Fibroblast of the aortic adventitia (primary cell): ENCODE measurements at places on chromosomes 1 and 21. TPM values are rescaled to one million over a fixed set of nuclear protein-coding genes. Genes with fewer than 3 reads are reported as not detected.

The ST7L gene
- 8.1 and 22.1 TPM in 2 replicates for total RNA-seq

The IVL gene
- not detected in 2 replicates for total RNA-seq

The TMCC2 gene
- 2.5 and 7.0 TPM in 2 replicates for total RNA-seq

The RNU1-1 gene
- under 0.01 and 2,882 TPM in 2 replicates for total RNA-seq

The STMN1 gene
- total RNA-seq: 89.5 and 137 TPM in 2 replicates

The MXRA8 gene
- total RNA-seq: 367 and 605 TPM in 2 replicates

The PGD gene
- total RNA-seq: 108 and 494 TPM in 2 replicates

The ADARB1 gene
- 2.1 and 7.0 TPM in 2 replicates for total RNA-seq

The LIN28A gene
- not detected in 2 replicates for total RNA-seq

The SPATA45 gene
- not detected in 2 replicates for total RNA-seq

The IFI16 gene
- total RNA-seq: 202 and 358 TPM in 2 replicates

The CCDC181 gene
- total RNA-seq: 1.4 and 3.1 TPM in 2 replicates

GRCh38 chr21:37065561-37066177 lies 7.2 kb downstream of the PIGP start:
- no peak for DNase-seq

- no peak for DNase-seq
Measured at GRCh38 chr21:30426731-30427130, 1.0 kb upstream of the KRTAP13-3 start.

DNA sequence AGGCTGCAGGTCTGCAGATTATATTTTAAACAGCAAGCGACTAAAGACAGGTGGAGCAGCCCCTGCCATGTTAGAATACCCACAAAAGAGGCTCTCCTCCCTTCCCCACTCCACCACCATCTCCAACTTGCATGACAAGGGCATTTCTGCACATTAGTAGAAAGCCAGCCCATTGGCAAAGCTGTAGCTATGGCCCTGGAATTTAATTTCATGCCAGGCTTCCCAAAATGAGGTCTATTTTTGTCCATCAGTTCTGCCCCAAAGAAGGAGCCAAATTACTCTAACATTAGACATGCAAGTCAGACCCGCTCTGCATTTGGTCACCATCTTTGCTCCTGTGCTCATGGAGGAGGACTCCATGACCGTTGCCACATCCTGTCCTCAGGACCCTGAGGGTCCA lies 115.2 kb downstream of the LAMC2 start:
- DNase-seq: no peak

- DNase-seq: peak; percentile 59
Measured at GRCh38 chr1:56911098-56911938, 54.5 kb downstream of the C8B start.

DNA sequence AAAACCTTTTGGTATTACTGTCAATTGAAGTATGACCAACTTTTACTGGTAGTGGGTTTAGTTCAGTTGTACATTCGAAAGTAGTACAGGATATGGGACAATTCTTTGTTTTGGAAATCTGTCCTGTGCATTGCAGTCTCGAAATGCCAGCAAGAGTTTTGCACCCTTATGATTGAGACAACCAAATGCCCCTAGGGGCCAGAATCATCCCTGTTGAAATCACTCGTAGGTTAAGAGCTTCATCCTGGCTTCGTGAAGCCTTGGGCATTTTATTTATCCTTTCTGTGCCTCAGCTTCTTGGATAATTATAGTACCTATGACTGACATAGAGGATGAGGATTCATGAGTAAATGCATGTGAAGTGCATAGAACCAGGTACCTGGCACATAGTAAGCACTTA lies 2.4 kb upstream of the GOLT1A start:
- no peak for DNase-seq

DNA sequence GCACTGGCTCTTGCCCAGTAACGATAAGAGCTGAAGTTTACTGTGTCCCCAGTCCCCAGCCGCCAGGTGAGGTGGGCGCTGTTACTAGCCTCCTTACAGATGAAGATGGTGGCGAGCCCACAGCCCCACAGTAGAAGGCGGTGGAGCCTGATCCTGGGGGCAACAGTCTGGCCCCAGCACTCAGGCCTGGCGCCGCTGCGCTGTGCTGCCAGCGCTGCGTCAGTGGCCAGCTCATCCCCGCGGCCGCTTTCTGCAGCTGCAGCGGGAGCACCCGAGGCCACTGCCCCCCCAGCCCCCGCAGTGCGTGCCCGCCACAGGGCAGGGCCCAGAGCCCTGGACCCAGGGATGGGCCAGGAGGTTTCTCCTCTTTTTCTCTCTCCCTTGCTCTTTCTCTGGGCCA lies 13.3 kb downstream of the H6PD start:
- no peak for DNase-seq

DNA sequence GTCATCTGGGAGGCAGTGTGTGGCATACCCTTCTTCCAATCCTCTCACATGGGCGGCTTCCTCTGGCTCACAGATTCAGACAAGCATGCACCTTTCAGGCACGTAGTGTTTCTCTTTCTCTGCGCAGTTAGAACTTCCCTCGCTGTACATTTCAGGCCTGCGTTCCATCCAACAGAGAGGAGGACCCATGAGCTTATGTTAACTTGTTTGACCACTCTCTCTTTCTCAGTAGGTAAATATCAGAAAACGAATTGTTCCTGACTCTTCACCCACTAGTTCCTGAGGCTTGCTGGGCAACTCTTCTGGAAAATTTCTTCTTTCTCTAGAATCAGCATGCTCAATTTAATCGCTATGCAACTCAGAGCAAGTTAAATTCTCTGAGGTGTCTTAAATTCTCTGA lies 85.5 kb downstream of the DDX20 start:
- DNase-seq: no peak

DNA sequence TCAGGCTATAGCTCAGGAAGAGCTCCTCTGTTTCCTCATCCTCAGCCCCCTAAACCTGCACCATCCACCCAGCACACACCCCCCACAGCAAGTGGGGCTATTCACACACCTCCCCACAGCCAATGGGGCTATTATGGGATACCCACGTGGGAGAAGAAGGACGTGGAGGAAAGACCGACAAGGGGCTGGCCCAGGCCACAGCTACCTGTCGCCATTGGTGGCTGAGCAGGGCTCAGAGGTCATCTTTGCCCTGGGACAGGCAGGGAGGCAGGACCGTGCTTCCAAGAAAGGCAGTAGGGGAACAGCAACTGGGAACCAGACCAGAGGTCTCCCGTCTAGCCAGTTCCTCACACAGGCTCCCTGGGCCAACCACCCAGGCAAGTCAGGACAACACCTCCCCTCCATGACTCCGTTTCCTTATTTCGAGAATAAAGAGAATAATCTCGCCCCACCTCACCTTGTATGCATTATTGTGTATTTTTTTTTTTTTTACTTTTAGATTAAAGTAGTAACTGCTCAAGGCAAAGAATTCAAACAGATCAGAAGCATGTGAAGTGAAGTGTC lies 92.3 kb upstream of the TARDBP start:
- no peak for DNase-seq

DNA sequence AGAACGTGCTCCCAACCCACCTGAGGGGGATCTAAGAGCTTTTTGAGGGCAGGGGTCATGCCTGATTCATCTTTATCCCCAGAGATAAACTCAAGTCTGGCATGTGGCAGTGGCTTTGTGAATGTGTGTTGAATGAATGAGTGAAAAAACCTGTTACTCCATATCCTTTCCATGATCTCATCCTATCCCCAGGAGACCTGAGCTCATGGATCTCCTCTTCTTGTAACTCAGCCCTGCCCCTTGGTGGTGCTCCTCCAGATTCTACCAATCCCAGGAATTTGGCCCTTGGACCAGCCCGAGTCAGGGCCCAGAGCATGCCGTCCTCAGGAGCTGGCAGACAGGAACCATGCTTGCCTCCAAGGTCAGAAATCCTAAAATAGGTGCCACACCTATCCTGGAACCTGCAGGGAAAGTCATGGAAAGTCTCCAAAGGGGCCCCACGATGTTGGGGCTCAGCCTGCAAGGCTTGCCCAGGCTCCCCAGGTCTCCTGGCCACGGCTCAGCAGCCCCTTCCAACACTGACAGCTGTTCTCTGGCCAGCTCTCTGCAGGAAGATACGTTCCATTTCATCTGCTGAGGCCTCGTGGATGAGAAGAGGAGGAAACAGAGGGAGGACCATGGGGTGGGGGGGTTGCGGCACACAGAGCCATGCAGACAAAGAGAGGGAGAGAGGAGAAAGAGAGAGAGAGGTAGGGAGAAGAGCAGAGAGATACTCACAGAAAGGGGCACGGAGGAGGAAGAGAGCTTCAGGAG lies 214.6 kb downstream of the TRABD2B start:
- peak; percentile 18 for DNase-seq

DNA sequence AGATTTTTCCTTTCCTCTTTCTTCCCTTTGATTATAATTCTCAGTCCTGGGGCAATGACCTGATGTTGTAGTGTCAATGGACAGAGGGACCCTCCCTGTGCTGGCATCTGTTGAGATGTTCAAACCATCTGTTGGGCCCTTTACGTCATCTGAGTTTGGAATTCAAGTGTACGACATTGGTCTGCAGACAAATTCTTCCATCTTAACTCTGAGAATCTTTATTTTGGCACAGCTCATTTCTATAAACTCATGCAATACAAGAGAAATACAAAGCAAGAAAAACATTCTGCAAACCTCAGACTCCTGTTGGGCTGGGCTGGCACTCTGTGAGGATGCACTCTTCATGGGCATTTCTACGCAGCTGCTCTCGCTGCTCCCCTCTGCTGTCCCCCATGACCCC lies 54.2 kb downstream of the IFI44 start:
- no peak for DNase-seq

GRCh38 chr1:36157115-36157903 lies 1.3 kb downstream of the MAP7D1 start:
- no peak for DNase-seq

GRCh38 chr1:32399843-32400242 lies 5.6 kb upstream of the BSDC1 start:
- DNase-seq: no peak

DNA sequence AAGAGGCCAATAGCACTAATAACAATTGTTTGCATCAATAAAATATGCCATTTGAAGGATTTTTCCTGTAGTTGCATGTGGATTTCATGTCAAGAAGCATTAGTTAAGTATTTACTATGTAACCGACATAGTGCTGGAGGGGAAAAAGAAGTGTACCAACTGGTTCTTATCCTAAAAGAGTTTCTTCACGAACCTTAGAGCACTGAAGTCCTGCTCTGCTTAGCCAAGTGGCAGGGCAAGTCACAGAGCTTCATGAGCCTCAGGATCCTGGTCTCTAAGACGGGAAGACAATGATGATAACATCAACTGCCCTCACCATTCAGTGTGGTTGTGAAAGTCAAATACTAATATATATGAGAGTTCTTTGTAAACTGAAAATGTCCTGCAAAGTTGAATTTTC lies 14.1 kb downstream of the KIAA0040 start:
- no peak for DNase-seq

GRCh38 chr21:44407493-44407892 lies 47.8 kb upstream of the LRRC3 start:
- no peak for DNase-seq

GRCh38 chr1:108949044-108949443 lies 14.2 kb downstream of the CLCC1 start:
- no peak for DNase-seq

- DNase-seq: peak; percentile 79
Measured at GRCh38 chr1:85398391-85399064, 66.4 kb downstream of the DDAH1 start.

DNA sequence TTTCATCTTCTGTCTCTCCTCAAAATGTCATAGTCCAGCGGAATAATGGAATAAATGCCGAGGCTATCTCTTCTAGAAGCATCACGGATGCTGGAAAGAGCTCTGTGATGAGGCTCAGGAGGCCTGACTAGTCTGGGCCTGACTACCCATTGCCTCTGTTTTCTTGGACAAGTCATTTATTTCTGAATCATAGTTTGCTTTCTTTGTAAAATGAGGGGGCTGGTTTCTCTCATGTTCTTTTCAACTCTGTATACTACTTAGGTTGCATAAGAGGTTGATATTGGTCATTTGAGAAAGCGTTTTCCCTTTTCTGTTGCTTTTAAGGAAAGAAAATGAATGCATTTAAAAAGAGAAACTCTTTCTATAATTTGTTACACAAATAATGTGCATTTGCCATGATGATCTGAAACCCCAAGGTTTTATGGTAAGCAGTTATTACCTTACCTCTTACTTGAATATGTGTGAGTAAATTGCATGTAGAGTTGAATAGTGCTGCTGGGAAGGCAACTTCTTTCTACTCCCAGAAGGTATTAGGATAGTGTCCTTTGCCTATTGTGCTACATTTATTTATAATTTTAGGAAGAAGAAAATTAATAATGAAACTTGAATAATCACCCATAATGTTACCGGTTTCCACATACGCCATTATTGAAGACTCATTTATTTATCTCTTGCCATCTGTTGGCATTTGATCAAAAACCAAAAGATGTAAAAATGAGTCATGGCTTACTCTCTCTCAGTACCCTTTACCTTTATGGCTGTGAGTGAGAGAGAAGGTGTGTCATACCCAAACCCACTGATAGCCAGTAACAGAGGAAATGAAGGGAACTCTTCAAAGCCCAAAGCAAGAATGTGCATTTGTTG lies 179.1 kb downstream of the FASLG start:
- DNase-seq: peak; percentile 61

DNA sequence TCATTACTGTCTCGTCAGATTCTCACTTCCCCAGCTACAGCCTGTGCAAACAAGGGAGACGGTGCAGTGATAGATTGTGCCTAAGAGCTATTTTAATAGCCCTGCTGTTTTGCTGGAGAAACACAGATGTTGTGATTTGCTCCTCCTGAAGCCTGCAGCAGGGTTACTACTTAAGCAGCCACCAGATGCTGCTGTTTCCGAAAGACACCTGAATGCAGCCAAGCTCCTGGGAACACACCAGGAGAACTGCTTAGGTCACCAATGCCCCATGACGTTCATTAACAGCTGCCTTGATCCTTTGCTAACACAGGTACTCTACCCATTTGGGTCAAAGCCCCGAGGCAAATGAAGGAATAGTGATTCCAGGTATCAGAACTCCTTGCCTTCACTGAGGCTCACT lies 411.8 kb upstream of the DAB1 start:
- DNase-seq: no peak

- DNase-seq: no peak
Measured at GRCh38 chr1:17654519-17654918, 100.6 kb upstream of the ACTL8 start.

DNA sequence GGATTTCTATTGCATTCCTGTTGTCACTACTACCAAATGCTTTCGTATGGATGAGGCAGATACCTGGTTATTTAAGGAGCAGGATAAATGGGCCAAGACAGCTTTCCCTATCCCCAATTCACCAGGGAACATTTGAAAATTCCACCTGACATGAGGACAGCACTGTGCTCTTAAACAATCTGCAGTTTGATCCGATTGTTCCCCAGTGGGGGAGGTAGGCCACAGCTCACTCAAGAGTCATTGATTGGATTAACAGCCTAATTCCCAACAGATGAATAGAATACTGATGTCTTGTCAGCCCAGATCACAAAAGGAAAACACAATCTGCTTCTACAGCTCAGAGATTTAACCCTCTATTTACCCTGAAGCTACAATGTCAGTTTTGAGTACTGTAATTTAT lies 123.9 kb downstream of the LHX4 start:
- no peak for DNase-seq

- DNase-seq: no peak
Measured at GRCh38 chr1:159282118-159282517, 20.0 kb upstream of the FCER1A start.

- no peak for DNase-seq
Measured at GRCh38 chr1:51048670-51049069, 53.4 kb upstream of the C1orf185 start.
